Ecto neural progenitor cell (in vitro differentiated cells): ENCODE measurements at places on chromosomes 13 and 19.

GRCh38 chr19:13091400-13092157 is 11.1 kb downstream of the LYL1 start:
- no peak for DNase-seq

GRCh38 chr13:20258208-20258962 is 26.3 kb upstream of the GJB6 start:
- DNase-seq = no peak

- no peak for DNase-seq
Measured at GRCh38 chr13:27770809-27771208, 21.5 kb upstream of the GSX1 start.

DNA sequence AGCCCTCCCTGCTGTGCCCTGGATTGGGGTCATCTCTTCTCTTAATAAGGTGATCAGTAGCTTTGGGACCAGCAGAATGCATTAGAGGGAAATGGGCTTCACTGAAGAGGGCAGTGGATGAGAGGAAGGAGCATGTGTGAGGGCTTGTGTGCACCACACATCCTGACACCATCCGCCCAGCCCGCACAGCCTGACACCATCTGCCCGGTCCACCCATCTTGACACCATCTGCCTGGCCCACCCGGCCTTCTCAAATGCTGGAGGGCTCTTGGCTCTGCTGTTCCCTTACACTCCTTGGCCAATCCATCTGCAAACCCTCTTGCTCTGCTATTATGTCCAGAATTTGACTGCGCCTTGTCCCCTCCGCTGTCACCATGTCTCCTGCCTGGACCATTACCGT is 41.8 kb downstream of the BICRA start:
- no peak for DNase-seq

DNA sequence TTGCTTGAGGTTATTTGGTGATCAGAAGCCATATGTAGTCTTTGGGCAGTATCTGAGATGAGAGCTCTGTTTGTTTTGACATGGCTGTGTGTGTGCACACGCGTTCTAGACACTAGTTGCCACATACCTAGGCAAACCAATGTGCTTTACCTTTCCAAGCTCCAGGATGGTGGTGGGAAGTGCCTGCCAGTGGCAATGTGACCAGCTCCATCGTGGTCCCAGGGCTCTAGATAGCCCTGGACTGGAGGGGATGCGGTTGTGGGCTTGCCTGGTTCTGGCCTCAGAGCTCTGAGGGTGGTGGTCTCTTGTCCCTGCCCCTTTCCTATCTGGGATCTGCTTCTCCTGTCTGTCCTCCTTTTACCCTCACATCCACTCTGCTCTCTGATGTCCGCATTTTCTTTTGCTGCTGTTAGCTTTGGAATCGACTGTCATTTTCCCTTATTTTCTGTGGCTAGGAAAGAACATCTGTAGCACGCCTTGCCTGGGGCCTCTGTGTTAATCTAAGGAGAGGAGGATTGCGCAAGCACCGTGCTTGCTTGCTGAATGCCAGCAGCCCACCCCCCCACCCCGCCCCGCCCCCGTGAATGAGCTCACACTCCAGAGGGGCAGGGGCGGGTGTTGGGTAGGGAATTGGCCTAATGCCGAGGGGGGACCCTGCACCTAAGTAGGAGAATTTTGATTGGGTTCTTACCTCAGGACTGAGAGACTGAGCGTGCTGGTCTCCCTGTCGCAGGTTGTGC is 89.5 kb downstream of the ARHGEF7 start:
- DNase-seq = no peak

DNA sequence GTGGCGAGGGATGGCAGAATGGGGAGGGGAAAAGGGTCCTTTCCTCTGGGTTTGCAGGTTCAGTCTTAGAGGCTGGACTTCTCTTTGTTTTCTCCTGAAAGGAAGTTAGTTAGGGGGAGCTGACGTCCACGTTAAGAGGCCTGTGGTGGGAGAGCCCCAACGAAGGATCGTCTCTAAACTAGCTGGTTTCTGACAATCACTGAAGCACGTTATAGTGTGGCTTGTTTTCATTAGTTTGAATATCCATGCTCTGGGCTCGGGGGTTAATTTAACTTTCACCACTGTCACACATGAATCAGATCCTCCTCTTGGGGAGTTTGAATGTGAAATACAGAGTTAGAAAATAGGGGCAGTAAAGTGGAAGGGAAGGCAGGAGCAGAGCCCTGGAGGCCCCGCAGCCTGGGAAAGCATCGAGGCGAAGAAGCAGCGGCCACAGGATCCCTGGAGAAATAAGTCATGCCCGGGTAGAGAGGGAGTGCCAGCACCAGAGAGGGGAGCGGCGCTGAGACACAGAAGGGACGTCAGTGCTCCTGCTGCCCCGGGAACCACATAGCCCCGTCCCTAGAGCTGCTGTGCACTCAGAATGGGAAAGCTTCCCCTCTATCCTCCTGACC is 31.1 kb upstream of the AMER2 start:
- no peak for DNase-seq

DNA sequence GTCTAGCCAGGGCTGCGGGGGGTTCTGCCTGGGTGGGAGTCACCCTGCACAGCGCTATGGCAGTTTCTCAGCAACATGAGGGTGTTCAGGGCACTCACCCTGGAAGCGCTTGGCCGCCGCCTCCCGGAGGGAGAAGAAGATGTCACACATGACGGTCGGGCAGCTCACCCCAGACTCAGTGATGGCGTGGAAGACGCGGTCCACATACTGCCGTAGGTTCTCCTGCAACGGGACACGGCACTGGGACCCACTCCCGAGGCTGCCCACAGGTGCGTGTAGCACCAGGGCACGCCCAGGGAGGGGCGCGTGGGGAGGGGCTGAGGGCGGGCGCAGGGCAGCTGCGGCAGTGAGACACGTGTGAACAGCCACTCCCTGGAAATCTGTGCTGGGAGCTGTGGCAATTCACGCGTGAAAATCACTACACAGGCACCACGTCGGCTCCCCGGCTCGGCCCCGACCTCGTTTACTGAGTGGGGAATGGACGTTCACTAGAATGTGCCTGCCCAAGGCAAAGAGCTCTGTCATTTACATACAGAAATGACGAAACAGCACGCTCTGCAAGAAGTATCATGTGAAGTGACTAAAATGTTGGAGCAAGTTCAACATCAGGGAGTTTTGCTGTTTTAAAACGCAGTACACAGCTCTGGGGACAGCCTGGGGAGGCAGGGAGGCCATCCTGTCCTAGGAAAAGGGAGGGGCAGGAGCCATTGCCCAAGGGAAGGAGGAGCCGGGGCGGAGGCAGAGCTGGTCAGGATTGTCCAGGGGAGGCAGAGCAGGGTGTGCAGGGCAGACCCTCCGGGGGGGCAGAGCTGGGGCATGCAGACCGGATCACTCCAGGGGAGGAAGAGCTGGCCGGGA is 41.5 kb upstream of the C13orf46 start:
- DNase-seq = no peak

- DNase-seq = no peak
Measured at GRCh38 chr13:25167382-25168174, 4.5 kb downstream of the AMER2 start.

- no peak for DNase-seq
Measured at GRCh38 chr13:105334211-105334610, 1201.3 kb downstream of the EFNB2 start.
